GM03348 (cell line): ENCODE measurements at places on chromosomes 2 and 18.

DNA sequence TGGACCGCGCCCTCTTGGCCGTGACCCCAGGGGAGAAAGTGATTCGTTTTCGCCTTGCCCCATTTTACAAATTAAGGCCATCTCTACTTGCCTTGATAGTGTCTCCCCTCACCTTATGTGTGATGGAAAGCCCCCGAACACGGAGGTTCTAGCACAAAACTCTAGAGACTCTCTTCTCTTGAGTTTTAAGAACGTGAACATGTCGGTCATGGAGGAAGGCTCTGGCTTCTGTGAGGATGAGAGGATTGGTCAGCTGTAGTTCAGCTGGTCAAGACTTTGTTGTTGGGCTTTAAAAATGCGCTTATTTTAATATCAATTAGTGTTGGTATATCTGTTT, 828 bp downstream of the DYNC1I2 start:
- peak; percentile 46 for DNase-seq

- DNase-seq: no peak
These were observed 440.7 kb upstream of the MMADHC start for GRCh38 chr2:150028322-150028721.

GRCh38 chr2:233413559-233414272, 59.4 kb downstream of the DGKD start:
- DNase-seq: peak; percentile 72

DNA sequence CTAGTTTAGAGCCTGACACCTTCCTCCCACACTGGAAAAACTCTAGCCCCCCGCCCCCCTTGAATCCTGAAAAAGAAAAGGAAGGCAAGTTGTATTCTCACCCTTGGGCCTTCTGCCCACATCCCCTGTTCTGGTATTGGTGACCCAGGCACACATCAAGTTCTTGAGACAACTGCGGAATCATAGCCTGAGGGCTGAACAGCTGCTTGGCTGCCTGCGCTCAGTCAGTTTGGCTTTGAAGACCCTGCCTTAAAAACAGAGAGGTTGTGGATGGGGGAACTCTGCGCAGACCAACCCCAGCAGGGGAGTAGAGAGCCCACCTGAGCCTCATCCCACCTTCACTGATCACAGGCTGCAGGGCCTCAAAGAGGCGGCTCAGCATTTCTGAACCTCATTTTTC, 229.2 kb downstream of the ANAPC1 start:
- no peak for DNase-seq

DNA sequence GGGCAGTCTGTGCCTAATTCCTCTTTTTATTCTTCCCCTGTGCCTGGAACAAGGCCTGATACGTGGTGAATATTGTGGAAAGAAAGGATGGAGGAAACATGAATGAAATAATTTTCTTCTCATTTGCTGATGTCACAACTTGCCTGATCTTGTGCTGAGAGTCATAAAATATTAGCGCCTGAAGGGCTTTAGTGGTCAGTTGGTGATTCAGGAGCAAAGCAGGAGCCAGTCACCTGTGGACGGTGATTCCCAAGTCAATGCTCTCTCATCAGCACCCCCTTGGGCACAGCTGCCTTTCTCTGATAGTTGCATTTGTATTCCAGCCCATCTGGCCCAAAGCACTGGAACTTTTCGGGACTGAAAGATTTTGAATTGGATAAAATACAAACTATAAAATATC, 502.6 kb upstream of the RAB12 start:
- DNase-seq: no peak

- DNase-seq: no peak
These were observed 57.1 kb downstream of the PXDN start for GRCh38 chr2:1687254-1687653.

DNA sequence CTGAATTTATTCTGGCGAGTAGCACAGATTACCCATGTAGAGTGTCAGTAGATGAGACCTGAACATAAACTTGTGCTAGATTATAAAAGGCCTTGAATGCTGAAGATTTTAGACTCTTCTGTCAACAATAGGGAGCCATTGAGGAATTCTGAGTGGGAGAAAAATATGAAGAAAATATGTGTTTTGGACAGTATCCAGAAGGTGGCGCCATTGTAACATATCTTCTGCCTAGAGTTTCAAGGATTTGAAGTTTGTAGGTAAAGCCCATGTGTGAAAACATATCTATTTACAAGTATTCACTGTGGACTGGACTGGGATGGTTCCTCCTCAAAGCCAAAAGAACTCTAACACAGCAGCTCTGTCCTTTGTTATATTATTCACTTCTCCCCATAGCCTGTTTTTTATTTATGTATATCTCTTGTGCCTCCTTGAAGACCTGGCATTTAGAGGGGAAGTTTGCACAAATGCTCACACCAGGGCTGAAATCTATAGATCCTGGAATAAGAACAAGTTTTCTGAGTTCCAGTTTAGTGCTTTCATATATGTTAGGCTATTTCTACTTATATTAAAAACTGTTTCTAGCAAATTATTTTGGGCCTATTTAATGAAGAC, 124.9 kb downstream of the RDH14 start:
- peak; percentile 39 for DNase-seq

GRCh38 chr18:27845897-27846296, 331.0 kb downstream of the CDH2 start:
- DNase-seq: no peak

DNA sequence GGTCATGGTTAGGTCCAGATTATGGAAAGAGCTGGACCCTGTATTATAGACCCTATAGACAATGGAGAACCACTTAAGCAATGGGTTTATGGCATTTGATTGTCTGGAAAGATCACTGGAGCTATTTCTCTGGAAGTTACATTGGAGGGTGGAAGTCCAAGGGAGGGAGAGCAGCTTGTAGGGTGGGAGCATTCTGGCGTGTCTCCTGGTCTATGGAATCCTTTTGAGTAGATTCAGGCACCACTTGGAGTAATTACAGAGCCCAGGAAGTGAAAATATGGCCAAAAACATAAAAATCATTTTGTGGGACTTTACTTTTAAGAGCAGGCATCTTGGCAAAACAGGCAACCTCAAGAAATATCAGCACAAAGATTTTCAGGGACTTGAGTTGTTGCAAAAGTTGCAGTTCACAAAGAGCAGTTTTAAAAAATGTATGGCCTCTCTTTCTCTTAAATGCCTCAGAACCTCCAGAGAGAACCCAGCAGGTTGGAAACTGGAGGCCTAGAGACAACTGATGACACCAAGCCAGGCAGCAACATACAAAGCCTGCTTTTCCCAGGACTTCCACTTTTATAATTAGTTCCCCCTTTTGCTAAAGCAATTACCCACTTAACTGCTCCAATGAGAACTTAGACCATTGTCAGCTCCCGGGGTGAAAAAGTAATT, 331.0 kb downstream of the MYCN start:
- no peak for DNase-seq

- no peak for DNase-seq
These were observed 654.9 kb upstream of the SYT4 start for GRCh38 chr18:43932140-43932539.

DNA sequence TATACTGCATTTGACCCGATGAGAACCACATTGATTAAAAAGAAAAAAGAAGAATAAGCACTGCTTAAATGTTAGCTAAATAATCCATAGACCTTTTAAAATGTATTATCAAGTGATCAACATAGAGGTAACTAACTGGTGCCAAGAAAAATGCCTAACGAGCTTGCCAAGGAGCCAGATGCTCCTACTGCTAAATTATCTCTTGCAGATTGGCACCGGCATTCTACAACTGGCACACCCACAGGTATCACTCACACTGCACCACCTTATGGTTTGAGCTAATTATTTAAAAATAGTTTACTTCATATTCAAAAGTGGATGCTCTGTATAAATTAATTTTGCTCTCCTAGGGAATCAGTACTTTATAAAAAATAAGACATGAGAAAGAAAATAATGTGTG, 341.6 kb upstream of the CDH7 start:
- DNase-seq: no peak

DNA sequence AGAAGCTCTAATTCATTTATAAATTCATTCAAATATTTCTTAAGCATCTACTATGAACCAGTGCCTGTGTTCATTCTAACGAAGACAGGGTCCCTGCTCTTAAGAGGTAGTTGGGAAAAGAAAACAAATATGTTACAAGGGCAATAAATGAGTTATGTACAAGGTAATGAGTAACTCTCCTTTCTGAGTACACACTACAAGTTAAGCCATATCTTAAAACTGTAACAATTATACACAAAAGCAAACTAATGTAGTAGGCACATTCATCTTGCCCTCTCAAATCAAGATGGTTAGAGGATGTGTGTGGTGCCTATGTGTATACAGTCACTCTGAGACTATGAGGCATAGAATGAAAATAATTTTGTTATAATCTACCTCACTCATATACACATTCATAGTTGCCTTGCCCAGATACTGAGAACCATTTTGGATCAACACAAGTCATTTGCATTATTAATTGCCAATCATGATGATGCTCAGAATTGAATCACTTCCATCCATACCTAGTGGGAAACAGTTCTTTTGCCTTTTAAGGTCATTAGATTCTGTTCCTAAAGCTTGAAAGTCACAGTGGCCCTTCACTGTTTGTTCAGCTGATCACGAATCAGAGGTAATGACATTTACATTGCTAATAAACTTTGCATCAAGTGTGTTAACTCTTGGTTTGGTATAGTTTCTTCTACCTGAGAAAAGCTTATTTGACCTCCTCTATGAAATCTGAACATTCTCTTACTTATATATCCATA, 283.1 kb downstream of the ZNF385B start:
- no peak for DNase-seq

DNA sequence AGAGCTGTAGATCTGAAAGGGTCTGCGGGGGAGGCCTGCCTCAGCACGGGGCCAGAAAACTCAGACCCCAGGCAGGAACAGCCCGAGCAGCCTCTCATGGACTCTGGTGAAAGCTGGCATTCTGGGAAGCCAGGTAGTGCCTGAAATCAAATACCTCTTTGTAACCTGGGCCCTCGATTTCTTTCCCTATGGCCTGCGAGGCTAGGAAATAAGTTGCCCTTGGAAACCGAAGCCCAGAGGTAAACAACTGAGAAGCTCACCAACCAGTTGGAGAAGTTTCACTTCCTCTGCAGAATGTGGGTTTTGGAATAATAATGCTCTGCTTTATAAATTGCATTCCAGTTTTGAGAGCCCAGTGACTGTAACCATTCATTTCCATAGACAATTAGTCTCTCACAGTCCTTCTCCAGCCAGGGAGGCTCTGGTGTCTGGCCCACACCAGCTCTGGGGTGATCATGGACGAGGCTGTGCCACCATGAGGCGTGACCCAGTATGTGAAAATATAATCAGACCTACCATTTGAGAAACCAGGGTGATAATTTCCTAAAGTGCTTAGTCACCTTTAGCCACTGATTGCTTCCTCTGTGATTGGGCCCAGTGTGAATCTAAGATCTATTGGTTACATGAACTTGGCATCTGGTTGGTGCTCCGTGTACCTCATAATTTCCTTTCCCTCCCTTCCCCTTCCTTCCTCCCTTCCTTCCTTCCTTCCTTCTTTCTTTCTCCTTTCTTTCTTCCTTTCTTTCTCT, 133.1 kb upstream of the PELI1 start:
- peak; percentile 31 for DNase-seq

DNA sequence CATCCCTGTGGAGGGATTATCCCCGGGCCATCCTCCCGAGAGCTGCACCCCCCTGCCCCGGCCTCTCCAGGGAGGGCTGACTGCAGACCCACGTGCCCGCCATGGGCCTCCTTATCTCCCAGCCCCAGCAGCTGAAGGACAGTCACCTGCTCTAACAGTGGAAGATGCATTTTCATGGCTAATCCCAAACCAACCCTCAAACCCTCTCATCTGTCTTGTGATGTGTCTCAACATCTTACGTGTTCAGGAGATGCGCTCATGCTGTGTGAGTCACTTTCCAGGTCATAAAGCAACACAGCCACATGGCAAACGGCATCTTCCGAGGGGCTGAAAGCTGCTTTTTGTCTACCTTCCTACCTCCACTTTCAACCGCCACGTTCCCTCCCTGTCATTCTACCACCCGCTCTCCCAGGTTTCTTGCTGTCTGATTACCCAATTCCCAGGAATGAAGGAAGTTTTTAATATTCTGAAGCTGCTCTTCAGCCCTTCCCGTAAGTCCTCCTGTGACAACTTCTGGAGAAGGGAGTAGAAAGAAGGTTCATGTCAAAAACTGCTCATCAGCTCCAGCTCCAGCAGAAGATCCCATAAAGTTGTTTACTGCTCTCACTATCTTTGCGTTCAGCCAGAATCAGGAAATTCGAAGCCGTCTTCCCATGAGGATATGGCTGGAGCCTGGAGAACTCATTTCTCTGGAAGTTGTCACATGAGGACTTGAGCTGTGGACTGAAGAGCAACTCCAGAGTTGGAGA, 54.5 kb downstream of the MBP start:
- DNase-seq: peak; percentile 26

GRCh38 chr18:74289137-74289536, 2.6 kb downstream of the CYB5A start:
- DNase-seq: peak; percentile 45

DNA sequence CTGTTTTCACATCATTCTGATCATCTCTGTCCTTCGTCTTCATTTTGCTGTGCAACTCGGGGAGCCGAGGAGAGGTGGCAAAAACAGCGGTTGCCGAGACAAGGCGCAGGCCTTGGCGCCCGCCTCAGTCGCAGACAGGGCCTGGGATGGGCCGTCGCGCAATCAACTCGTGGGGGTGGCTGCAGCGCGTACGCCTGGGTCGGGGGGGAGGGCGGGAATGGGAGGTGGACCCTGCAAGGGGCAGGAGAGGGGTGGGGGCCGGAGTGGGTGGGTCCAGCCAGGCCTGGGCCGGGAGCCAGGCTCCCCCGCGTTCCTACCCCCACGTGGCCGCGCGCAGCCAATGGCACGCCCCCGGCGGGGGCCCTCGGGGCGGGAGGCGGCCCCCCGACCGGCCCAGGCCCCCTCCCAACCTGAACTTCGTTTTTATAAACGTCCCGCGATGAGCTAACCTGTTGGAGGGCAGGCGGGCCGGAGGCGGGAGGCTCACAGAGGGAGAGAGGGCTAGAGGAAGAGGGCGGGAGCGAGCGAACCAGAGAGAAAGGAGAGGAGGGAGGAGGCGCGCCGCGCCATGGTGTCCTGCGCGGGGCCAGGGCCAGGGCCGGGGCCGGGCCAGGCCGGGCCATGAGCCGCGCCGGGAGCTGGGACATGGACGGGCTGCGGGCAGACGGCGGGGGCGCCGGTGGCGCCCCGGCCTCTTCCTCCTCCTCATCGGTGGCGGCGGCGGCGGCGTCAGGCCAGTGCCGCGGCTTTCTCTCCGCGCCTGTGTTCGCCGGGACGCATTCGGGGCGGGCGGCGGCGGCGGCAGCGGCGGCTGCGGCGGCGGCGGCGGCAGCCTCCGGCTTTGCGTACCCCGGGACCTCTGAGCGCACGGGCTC, at the start of gene HOXD13:
TSS of gene HOXD13 (plus strand) at position 452 of the 875 bp plus-strand sequence. CDS start at position 622, 170 bp downstream.
- DNase-seq: no peak
